ENCODE measurements at places on chromosomes 6 and 20.

GRCh38 chr6:36649701-36650484 is 28.6 kb upstream of the CDKN1A start:
- no peak for DNase-seq

GRCh38 chr6:1620504-1621069 is 10.9 kb downstream of the FOXC1 start:
- no peak for DNase-seq

DNA sequence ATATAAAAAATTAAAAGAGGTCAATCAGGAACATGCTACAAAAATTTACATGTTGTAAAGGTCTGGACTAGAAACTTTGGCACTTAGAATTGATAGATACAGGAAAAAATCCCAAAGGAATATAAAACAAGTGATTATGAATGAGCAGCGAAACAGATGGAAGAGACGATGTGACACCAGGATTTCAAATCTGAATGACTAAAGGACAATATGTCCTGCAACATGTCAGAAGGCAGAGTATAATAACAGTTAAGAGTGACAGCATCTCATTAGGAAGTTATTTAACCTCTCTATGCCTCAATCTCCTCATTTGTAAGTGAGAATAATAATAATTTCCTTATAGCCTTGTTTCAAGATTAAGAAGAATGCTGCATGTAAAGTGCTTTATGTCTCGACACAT is 50.3 kb downstream of the FRK start:
- DNase-seq: no peak

- no peak for DNase-seq
These were observed 9.9 kb downstream of the GRIK2 start for GRCh38 chr6:101403216-101403945.

DNA sequence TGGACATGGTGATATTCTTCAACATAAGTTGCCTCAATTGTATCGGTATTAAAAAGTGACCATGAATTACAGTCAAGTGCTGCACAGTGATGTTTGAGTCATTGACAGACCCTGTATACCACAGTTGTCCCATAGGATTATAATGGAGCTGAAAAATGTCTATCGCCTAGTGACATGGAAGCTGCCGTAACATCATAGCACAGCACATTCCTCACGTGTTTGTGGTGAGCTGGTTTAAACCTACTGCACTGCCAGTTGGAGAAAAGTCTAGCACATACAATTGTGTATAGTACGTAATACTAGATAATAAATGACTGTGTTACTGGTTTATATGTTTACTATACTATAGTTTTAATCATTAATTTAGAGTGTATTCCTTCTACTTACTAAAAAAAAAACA is 150.2 kb downstream of the CDH26 start:
- no peak for DNase-seq

DNA sequence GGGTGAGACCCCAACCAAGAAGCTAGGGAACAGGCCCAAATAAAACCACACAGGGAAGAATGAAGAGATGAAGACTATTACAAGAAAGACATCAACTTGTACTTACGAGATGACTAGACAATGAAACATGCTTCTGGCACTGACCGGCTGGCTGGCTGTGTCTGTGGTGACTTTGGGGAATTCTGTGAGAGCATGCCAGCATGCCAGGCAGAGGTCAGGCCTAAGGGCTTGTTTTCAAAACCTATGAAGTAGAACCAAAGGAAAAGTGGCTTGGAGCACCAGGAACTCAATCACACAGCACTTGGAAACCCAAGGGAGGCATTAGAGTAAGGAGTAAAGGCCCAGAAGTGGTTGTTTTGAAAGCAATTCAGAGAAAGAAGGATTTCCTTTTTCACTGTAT is 28.4 kb upstream of the GSTA3 start:
- no peak for DNase-seq

DNA sequence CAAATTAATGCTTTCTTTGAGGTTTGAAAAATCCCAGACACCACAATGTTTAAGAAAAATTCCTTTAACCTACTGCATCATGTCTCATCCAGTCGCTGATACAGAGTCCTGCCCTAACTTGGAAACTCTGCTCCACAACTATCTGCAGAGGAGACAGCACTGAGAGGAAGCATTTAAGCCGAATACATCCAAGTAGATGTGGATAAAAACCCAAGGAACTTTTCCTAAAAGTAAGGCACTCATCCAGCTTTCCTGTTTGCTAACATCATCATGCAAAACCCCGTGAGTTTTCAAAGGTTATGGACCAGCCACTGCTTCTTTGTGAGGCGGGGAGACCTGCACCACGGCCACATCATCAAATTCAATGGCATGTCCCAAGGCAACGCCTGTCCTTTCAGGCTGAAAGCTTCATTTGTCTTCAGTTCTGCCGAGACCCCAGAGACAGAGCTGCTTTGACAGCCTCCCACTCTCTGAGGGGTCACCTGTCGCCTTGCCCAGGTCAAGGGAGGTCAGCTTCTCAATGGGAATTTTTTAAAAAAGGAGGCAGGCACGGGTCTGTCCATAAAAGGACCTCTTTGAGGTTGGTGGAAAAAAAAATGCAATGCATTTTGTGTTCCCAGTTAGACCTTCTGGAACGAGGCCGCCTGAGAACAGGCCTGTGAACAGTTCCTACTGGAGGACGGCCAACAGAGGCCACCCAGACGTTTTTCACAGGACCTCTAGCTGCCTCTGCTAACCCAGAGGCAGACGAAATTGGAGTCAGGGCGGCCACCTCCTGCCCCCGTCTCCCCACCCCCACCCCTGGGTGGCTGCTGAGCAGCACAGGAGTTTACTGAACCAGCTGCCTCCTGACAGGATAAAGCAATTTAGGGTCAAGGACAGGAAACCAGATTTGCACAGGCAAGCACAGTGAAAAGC is 142.5 kb upstream of the HDDC2 start:
- no peak for DNase-seq

- no peak for DNase-seq
These were observed 203.4 kb upstream of the KCNQ5 start for GRCh38 chr6:72418495-72418894.

DNA sequence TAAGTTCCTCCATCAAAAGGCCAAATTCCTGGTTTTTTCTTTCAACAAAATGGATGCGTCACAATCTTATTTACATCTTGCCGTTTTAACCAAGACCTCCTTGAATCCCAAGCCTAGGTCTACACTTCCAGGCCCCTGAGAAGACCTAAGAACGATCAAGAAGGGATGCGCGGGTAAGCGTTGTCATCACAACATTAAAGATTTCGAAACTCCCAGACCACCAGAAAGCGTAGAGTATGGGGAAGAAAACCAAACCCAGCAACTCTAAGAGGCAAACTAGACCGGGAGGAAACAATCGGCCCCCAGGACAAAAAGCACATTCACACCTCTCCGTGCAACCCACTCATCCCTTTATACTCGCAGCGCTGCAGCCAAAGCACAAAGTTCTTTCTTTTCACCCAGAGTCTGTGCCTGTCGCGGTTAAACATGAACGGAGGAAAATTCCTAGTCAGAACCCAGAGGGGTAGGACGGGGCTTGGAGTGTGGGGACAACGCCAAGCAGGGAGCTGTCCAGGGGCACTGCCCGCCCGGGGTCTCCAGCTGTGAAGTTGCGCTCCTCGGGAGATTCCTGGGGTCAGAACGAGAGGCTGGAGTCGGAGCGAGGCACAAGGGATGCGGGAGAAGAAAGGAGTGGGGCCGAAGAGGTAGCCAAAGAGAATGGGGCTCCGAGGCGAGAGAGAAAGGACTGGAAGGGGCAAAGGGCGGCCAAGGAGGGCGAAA is 725 bp downstream of the OSER1 start:
- DNase-seq: peak; percentile 36

- DNase-seq: no peak
These were observed 188.5 kb downstream of the ZNF217 start for GRCh38 chr20:53405139-53405538.

Measured in activated naive CD4-positive, alpha-beta T cell treated with anti-CD3 and anti-CD28 coated beads, Interleukin-2, amount 10 ng/mL, durations not matched to agents 7 days and 5 days (primary cell).